Nasal cavity respiratory epithelium epithelial cell of viscerocranial mucosa (primary cell): ENCODE measurements at places on chromosomes 3 and 15. TPM values are rescaled to one million over a fixed set of nuclear protein-coding genes. Genes with fewer than 3 reads are reported as not detected.

Gene RETNLB
- total RNA-seq: not detected in 2 replicates

Gene NMNAT3
- total RNA-seq: 6.8 and 10.6 TPM in 2 replicates

Gene SCN5A
- not detected in 2 replicates for total RNA-seq

Gene MESP2
- total RNA-seq: 0.21 and 0.34 TPM in 2 replicates

Gene CLRN1
- total RNA-seq: not detected in 2 replicates

Gene SCAPER
- 7.2 and 10.7 TPM in 2 replicates for total RNA-seq

Gene RYR3
- total RNA-seq: under 0.01 and 0.14 TPM in 2 replicates

Gene CACNA1D
- total RNA-seq: under 0.01 and 0.14 TPM in 2 replicates

Gene ACOX2
- under 0.01 and 0.21 TPM in 2 replicates for total RNA-seq

Gene REC114
- total RNA-seq: not detected in 2 replicates

Gene RBPMS2
- not detected in 2 replicates for total RNA-seq

Gene VGLL3
- 7.5 and 14.7 TPM in 2 replicates for total RNA-seq

Gene TNIK
- 0.34 and 7.8 TPM in 2 replicates for total RNA-seq

Gene TMEM202
- total RNA-seq: not detected in 2 replicates

Gene SPATA12
- total RNA-seq: not detected in 2 replicates

Gene FHIT
- total RNA-seq: 3.8 and 11.9 TPM in 2 replicates

Gene CAV3
- total RNA-seq: not detected in 2 replicates

Gene CSPG4
- total RNA-seq: 2.7 and 9.8 TPM in 2 replicates
